ENCODE measurements at places on chromosomes 4 and X. TPM values are rescaled to one million over a fixed set of nuclear protein-coding genes. Genes with fewer than 3 reads are reported as not detected.

Gene GRIA3
- polyA plus RNA-seq: 0.06 TPM

Gene CLCN4
- polyA plus RNA-seq: 4.4 TPM

DNA sequence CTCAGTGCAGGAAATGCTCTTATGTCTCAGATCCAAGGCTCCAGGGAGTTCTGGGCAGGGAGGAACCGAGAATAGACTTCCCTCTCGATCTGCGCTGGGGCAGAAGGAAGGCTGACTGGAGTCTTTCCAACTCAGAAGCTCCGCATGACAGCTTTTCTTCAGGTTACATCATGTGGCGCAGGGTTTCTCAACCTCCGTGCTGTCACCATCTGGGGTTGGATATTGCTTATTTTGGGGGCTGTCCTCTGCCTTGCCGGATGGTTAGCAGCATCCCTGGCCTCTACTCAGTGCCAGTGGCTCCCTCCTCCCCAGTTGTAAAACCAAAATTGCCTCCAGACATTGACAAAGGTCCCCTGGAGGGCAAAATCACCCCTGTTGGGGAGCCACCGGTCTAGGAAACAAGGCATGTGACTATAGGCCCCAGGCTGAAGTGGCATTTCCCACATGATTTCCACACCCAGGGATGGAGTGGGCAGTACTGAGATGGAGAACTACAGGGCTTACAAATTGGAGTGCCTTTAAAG is 21.4 kb downstream of the REELD1 start:
- no peak for DNase-seq

DNA sequence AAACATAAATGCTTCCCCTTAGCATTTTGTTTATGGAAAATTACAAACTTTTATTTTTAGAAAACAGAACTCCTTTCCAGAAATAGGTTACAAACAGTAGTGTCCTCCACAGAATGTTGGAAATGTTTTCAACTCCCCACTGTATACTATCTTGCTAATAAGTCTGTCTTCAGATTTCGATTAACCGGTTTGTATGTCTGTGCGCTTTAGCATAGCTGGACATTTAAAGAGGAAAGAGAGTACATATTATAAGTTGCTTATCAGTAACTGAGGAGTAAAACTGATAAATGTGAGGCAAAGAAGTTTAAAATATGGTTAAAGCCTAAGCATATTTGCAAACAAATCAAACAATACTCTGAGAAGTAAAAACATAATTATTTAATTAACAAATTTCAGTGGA is 3.4 kb downstream of the CXCL8 start:
- DNase-seq: no peak

Gene ASB12
- 0.51 TPM for polyA plus RNA-seq

- DNase-seq: no peak
These were observed 28.3 kb upstream of the CD99L2 start for GRCh38 chrX:150926791-150927190.

Gene ZNF732
- 0.15 TPM for polyA plus RNA-seq

- DNase-seq: no peak
These were observed 124.2 kb downstream of the ENOX2 start for GRCh38 chrX:130778773-130779172.

DNA sequence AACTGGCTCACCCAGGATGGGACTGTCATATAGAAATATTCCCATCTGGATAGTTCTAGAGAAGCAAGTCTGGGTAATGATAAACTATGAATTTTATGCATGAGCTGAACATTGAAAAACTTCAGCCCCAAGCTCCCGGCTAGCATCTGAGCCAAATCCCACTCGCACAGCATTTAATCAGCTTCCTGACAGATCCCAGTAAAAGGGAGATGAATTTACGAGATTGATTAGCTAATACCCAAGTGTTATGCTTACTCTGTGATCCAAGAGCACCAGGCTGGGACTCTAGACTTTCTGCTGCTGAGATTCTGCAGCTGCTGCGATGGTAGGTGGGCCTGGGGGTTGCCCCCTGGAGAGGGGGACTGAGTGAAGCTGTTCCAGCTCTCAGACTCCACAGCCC is 28.0 kb downstream of the FRMPD3 start:
- no peak for DNase-seq

Gene ODAM
- 0.03 TPM for polyA plus RNA-seq

Gene PPP2R2C
- polyA plus RNA-seq: 0.14 TPM

DNA sequence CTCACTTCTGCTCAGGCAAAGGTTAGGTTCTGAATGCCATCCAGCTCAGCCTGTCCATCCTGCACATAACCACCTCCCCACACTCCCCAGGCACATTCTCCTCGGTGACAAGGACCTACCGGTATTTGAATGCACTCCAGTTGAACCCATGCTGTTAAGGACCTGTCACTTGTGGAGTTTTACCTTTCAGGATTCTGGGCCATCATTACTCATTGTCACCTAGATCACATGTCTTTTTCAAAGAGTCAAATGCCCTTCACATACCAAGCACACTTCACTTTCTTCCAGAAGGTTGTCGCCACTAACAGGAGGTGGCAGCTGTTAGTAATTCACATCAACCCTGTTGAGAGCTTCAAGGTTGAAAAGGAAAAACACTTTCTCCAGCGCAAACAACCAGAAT is 218.3 kb downstream of the SOWAHB start:
- DNase-seq: no peak

Gene GPR50
- not detected for polyA plus RNA-seq

- DNase-seq: no peak
These were observed 68.3 kb downstream of the REELD1 start for GRCh38 chr4:146282657-146283056.

DNA sequence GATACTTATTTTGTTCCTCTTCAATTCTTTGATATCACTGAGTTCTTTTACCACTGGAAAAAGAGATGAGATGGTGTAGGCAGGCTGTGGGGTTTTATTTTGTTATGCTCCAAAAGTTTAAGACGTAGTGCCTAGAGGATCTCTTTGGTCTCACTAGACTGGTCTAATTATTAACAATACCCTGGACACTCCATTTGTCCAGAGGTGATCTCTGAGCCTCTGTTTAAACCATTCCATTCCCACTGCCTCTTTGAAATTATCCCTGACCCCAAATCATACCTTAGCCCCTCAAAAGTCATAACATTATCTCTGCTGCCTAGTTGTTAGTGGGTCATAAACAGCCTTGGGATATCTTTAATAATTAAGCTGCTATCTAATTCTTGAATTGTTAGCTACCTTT is 24.2 kb downstream of the SMPX start:
- no peak for DNase-seq

Gene ABCG2
- 0.33 TPM for polyA plus RNA-seq

Measured in heart right ventricle (tissue), 16 donors.